T-helper 1 cell (primary cell): ENCODE measurements at places on chromosomes 6 and 20.
A peak's percentile ranks its signal among the peaks of the same experiment; 100 is the strongest.

DNA sequence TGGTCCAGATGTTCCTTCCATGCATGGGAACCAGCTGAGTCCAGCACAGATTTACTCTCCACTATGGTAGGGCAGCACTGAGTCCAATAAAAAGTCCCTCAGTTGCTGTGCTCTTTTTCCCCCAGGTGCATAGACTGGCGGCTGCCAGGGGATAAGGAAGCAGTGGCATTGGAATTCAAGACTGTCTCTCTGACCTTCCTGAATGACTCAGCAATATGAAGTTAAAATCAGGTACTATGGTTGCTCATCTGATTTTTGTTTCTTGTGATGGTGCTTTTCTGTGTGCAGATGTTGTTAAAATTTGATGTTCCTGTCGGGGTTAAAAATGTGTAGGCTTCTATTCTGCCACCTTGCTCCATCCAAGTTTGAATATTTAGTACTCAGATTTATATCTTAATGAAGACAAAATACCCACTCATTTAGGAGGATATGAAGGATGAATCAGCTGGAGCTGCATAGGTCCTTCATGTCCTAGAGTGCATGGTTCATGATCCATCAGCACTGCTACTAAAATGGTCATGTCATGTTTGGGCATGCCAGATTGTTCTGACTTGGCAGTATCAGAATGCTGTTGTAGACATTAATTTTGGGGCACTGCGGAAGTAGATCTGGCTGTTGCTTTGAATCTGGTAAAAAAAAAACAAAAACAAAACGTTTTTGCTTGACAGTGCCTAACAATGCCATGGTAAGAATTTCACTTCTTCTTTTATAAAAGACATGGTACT lies 321.2 kb upstream of the MAP3K7 start:
- no peak for DNase-seq

DNA sequence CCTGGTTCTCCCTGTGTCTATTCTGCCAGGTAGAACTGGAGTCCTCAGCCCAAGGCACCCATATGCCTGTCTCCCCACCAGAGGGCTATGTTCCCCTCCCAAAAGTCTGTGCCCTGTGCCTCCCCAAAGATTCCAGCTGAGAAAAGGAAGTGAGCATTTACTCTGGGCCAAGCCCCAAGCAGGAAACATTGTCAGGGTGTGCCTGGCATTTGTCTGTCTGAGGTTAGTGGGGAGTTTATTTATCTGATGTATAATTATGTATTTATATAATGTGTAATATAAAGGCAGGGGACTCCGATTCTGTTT lies 5.6 kb downstream of the GDF5 start:
- DNase-seq = no peak

DNA sequence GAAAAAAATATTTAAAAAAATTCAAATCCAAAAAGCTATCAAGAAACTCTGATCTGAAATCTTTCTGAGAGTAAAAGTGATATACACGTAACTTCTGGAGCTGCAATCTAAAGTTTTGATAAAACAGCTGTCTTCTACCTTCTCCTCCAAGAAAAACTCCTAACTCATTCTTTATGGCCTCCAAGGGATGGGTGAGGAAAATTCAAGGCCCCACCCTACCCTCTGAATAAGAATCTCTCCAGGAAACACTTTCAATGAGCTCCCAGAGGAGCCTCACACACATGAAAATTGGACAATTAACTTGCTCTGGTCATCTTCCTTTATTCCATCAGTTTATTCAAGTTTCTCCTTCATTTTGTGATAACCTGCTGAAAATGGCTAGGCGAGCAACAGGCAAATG lies 93.4 kb downstream of the FNDC1 start:
- DNase-seq = no peak

- DNase-seq = peak; percentile 93
Observed at GRCh38 chr20:63553251-63553932, 567 bp upstream of the FNDC11 start.

DNA sequence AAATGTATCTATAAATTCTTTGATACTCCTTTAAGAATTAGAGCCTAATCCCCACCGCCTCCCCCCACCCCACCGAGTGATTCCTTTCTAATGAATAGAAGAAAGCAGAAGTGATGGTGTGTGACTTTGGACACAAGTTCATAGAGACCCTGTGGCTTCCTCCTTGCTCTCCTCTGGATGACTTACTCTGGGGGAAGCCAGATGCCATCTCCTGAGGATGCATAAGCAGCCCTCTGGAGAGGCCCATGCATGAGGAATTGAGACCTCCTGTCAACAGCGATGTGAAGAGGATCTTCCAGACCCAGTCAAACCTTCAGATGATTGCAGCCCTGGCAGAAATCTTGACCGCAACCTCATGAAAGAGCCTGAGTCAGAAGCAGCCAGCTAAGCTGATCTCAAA lies 21.1 kb downstream of the AHCY start:
- no peak for DNase-seq

DNA sequence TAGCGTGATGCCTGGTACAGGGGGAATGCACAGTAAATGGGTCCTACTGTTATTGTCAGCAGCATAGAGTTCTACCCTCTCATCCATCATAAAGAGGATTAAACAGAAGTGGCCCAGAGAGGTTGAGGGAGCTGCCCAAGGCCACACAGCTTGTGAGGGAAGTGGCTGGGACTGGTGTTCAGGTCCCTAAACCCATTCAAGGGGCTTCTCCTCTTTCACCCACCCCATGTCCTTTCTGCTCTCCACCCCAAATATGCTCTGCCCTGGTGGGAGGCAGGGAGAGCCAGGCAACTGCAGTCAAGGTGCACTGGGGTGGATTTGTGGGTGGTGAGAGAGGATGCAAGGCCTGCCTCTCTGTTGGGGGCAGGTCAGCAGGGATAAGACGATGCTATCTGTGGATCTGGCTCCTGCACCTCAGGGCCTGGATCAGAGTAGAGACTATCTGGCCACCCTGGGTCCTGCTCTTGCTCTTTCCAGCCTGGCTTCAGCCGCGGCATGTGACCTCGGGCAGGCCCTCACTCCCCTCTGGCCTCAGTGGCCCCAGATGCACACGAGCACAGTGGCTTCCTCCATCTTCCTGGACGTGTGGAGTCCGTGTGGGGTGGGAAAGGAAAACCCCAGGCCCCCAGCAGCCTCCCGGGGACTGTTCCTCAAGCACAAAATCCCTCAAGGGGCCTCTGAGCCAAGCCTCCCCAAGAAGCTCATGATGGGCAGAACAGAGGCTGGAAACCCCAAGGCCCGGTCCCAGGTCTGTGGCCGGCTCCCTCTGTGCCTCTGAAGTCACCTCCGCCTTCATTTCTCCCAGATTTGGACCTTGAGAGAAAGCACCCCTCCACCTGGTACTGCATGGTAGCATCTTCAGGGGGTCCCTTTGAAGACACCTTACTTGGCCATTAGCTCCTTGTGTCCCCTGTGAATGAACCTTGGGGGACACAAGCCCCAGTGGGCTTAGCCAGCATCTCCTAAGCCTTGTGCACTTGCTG lies 3.4 kb upstream of the BPIFB6 start:
- no peak for DNase-seq

- no peak for DNase-seq
Observed at GRCh38 chr6:92757925-92758324, 661.4 kb downstream of the EPHA7 start.

- no peak for DNase-seq
Observed at GRCh38 chr6:109484122-109484521, 1.1 kb upstream of the ZBTB24 start.

GRCh38 chr6:74369556-74369993 lies 673.6 kb downstream of the CD109 start:
- DNase-seq = no peak

- DNase-seq = no peak
Observed at GRCh38 chr6:10268611-10269310, 146.1 kb downstream of the TFAP2A start.

GRCh38 chr6:158752613-158753012 lies 66.6 kb downstream of the EZR start:
- no peak for DNase-seq

DNA sequence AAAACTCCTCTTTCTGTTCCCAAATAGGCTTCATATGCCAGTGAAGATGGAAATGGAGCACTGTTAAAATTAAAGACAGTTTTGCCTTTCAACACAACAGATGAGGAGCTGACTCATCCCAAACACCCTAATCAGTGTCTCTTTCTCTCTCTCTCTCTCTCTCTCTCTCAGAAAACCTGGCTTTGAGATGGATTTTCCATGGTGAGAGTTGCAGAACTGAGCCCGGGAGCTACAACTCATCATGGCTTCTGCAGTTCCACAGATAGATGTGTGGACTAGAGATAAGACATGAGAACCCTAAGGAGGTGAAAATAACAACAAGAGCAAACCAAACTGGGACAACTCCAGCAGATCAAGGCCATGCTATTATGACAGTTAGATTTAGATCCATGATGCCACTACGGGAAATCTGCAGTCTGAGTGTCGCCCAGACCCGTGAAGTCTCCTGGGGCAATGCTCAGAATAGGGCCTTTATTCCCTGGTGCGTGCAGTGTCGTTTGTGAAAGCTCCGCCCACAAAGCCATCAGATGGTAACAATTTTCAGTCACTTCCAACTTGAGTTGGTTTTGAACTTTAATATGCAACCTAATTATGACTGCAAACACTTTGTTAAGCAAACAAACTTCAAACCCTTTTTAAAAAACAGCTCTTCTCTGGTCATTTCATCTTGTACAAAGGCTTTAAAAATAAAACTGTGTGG lies 338.2 kb upstream of the PREP start:
- no peak for DNase-seq

DNA sequence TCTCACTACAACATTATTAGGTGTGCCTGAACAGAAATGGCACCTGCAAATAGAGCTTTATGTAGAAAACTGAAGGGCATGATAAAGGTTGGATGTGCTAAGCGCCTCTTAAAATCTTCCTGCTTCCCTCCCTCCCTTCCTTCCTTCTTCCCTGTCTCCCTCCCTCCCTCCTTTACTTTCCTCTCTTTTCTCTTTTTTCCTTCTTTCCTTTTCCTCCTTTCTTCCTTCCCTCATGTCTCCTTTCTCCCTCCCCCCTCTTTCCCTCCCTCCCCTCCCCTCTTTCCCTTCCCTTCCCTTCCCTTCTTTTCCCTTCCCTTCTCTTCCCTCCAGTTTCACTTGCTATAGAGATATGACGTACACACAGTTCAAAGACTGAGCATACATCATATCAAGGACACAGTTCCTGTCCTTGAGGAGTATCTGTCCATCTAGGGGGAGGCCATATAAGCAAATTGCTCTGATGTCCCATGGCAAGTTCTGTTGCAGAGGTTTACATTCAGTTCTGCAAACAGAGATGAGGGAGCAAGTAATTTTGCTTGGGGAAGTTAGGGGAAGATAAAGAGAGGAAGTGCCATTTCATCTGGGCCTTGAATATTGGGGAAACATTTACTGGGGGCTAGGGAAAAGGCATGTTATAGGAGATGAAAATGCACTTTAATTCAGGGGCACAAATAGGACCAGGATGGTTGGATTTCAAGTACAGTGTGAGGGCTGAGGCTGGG lies 79.0 kb upstream of the EEF1E1 start:
- no peak for DNase-seq

- DNase-seq = peak; percentile 21
Observed at GRCh38 chr6:126300735-126301134, 39.2 kb upstream of the CENPW start.

GRCh38 chr6:42744351-42744893 lies 1.5 kb downstream of the TBCC start:
- DNase-seq = no peak

DNA sequence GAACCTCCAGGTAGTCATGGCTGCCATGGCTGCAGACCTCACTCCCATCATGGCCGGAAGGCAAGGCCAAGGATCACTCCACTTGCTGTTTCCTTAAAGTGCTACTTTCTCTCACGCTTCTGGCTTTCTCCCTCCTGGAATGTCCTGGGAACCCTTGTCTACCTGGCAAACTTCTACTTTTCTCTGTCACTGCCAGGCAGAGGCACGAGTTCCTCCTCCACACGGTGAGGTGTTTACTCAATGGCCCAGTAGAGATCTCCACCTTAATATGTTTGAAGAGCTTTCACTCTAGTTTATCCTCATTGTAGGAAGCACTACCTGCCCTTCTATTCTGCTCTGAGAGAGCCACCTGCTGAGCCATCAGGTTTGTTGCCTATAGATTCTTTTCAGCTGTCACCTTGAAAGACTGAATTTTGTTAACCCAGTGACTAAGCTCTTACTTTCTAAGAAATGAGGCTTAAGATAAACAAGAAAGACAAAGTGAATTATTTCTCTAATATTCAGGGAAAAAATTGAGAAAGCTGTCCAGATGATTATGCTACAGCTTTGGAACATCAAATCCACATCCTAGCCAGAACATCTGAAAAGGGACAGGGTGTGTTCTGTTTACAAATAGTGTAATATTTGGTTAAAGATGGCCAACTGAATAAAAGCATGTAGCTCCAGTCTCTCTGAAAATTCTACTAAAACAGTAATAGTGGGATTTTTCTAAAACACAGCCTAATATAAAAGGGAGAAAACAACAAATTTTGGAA lies 54.9 kb downstream of the PLAGL1 start:
- DNase-seq = no peak

DNA sequence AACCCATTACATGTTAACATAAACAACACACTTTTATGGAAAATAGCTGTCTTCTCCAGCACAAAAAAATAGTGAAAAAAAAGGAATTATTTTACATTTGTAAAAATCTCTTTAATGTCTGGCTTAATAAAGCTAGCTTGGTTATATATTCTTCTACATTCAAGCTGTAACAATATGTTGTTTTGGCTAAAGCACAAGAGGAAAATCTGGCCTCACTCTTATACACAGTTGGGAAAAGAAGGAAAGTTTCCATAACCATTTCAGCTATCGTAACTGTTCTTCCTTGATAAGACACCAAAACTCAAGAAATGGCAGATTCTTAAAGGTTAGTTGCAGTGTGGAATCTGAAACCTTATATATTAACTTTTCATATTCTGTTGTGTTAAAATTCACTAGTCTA lies 7.6 kb downstream of the HLA-DOB start:
- DNase-seq = no peak

DNA sequence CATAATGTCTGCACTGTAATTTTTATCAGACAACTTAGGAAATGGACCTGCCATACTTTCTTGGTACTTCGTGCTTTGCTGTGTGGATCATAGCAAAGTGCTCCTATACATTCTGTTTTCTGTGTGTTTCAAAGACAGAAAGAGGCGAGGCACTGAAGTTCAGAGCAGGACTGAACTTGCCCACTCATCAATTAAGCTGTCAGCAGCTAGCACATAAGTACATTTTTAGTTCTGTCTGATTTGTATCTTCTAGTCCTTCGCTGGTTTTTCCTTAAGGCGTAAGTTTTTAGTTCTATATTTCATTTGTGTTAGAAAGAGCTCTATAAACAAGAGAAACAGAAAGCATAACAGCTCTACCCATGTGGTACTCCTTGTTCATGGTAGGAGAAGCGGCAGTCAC lies 42.1 kb downstream of the MAP3K4 start:
- DNase-seq = no peak

GRCh38 chr20:62550087-62550632 lies 74.4 kb upstream of the GATA5 start:
- no peak for DNase-seq
